ENCODE measurements at places on chromosomes 1 and 21.

GRCh38 chr1:182278144-182279054, 113.2 kb downstream of the GLUL start:
- no peak for DNase-seq

- DNase-seq = no peak
These were observed 98.6 kb upstream of the PPP2R5A start for GRCh38 chr1:212186427-212187207.

DNA sequence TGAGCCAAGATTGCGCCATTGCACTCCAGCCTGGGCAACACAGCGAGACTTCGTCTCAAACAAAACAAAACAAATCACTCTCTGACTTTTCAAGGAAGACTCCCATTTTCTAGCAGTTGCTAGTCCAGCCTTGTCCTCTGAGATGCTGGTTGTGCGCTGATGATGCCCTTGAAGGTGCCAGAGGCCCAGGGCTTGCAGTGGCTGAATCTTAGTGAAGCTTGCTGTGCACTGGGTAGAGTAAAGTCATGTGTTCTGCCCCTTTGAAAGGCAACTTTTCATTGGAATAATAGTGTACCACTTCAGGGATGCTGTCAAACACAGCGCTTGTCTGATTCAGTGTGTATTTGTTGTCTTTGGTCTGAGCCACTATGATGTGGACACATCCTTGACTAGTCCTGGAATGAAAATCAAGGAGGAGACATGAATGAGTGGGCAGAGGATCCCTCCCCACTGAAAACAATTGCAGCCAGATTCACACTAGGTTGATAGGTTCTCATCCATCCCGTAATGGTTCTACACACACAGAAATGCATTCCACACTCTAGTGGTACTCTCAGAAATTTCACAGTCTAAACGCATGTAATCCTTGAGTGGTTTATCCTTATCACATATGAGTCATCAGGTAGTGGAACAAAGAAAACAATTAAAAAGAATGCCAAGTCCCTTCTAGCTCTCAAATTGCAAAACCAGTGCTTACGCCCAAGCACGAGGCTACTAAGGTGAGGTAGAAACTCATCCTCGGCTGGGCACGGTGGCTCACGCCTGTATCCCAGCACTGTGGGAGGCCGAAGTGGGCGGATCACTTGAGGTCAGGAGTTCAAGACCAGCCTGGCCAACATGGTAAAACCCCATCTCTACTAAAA, 17.8 kb upstream of the TDRD10 start:
- no peak for DNase-seq

DNA sequence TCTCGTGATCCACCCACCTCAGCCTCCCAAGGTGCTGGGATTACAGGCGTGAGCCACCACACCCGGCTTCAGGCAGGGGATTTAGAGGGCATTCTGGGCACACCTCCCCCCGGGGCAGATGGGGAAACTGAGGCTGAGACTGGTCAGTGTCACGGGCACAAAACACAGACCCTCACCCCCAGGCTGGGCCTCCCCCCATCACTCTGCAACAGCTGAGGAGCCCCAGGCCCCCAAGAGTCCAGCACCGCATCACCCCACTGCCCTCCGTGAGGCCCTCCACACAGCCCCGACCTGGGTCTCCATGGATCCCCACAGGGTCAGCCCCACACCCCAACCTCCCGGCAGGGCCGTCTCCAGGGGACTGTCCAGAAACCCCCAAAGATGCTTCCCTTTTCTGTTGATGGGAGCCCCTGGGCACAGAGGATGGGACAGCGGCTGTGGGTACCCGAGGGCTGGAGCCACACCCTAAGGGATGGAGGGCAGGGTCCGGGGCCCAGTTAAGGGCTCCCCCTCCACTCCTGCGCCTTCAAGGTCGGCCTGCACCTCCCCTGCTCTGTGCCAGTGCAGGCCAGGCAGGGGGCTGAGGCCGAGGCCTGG, 11.0 kb downstream of the TNFRSF14 start:
- no peak for DNase-seq

DNA sequence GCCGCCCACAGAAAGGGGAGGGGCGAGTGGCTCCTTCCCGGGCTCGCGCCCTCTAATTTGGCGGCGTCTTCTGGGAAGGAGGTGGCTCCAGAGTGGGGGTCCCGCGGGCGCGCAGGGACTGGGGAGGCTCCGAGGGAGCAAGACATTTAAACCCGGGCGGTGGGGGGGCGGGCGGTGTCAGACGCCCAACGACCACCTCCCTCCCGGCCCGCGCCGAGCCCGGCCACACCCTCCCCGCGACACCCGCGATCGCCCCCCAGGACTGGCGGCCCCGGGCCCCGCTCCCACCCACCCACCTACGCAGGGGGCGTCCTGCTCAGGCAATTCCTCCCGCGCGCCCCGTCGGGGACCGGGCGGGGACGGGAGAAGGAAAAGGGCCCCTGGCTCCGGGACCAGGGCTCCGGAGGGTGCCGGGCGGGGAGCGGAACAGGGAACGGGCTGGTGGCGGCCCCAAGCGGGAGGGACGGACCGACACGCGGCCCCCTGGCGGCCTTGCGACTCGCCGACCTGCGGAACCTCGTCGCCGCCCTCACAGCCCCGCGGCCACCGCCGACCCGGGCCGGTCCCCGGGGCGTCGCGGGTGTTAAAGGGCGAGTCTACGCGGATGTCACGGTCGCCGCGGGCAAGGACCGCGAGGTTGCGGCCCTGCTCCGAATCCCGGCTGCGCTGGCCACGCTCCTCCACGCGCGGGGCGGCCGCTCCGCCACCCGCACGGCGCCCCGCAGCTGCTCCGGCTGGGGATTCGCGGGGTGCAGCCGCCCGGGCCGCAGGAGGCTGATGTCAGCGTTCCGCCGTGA, 94.0 kb upstream of the FMN2 start:
- DNase-seq = no peak

Measured in vagina (tissue), 2 donors.